ENCODE measurements at places on chromosomes 5 and 9.
A peak's percentile ranks its signal among the peaks of the same experiment; 100 is the strongest.

DNA sequence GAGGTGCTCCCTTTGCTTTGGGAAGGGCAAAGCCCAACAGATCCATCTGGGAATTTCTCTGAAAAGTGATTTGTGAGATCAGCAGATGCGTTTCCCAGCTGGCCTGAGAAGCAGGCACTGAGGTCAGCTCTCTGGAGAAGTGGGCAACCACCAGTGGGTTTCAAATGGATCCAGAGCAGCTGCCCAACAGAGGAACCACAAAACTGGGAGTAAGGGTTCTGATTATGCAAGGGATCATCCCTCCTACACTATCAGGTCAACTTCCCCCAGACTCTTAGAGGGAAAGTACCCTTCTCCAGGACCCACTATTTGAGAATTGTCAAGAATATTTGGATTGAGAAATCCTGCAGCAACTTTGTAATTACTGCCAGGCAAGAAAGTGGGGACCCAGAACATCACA is 21.7 kb downstream of the CCL28 start:
- DNase-seq: no peak

DNA sequence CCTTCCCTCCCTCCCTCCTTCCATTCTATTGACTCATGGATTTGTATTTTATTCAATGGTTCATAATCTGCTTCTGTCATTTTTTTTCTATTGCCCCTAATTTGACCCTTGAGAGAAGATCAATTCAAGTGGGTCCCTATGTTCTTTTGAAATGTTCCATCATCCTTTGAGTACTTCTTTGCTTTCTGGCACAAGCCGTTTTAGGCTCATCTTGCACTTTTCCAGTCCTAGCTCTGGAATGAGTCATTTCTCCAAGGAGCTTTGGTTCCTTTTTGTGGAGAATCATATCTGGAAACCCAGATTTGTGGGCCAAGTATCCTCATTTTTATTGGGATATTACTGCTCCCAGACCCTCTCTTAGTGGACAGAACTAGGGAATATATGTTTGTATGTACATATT is 126.8 kb upstream of the PTPN3 start:
- no peak for DNase-seq

DNA sequence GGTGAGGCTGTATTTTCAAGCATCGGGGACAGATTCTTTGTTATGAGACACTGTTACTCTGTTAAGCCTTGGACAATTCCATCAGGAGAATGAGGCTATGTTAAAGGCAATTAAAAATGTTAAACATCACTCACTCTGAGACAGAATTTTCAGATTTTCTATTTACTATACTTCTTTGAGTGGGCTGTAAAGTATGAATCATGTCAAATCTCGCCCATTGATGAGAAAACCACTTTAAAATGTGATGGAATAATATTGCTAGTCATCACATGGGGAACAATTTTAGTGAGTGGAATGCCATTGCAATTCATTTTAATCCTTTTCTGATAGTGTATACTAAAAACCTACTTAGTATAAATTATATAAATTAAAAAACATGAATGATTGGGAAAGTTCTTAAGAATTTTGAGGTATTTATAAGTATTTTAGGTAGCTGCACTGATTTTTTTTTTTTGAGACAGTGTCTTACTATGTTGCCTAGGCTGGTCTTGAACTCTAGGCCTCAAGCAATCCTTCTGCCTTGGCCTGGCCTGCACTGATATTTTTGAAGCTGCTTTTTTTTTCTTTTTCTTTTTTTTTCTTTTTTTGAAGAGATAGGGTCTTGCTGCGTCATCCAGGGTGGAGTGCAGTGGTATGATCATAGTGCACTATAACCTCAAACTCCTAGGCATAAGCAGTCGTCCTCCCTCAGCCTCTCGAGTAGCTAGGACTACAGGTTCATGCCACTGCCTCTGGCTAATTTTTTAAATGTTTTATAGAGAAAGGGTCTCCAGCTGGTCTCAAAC is 73.2 kb downstream of the KIAA1958 start:
- no peak for DNase-seq

DNA sequence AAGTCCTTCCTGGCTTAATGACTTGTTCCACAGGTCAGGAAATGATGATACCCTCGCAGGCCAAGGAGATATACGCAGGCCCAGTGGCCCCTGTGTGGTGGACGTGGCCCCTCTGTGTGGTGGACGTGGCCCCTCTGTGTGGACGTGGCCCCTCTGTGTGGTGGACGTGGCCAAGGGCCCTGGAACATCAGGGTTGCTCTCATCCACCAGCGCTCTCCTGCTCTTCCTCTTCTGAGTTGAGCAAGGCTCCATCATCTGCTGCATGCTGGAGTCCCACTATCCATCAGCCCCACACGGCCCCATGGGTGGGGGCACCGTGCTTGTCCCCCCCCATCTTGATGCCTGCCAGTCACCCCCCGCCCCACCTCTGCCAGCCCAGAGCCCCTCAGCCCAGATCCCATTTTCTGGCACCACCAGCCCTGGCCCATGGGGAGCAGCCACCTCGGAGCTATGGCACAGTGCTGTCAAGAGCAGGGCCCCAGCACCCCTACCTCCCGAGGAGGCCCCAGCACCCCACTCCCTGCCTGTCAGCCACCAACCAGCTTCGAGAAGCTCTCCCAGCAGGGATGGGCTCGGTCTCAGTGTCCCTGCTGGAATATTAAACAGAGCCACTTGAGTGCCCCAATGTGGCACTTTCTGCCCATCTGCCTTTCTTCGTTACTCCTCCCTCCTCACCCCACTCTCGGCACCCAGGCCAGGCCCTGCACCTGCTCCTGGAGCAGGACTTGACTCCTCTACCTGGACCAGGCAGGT is 8.1 kb downstream of the LRRC14B start:
- DNase-seq: no peak

DNA sequence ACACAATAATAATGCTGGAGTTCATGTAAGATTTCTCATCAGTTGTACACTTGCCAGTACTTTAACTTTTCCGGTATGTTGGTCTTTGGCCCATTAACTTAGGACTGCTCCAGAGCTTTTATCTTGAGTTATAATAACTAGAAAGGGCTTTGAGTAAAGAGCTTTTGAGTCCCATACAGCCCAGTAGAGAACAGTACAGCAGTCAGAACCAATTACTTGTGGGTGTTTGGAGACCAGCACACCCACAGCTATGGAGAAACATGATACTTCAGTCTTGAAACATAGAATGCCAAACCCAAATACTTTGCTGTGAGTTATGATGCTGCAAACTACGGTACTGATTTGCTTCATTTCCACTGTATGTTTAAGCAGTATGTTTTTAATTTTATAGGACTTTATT is 374.3 kb downstream of the CCDC171 start:
- no peak for DNase-seq

GRCh38 chr9:134689321-134690181 is 47.9 kb downstream of the COL5A1 start:
- DNase-seq: no peak

- DNase-seq: no peak
Observed at GRCh38 chr5:16666130-16666882, 49.5 kb upstream of the RETREG1 start.

GRCh38 chr9:4620881-4621555 is 41.1 kb upstream of the PLPP6 start:
- no peak for DNase-seq

DNA sequence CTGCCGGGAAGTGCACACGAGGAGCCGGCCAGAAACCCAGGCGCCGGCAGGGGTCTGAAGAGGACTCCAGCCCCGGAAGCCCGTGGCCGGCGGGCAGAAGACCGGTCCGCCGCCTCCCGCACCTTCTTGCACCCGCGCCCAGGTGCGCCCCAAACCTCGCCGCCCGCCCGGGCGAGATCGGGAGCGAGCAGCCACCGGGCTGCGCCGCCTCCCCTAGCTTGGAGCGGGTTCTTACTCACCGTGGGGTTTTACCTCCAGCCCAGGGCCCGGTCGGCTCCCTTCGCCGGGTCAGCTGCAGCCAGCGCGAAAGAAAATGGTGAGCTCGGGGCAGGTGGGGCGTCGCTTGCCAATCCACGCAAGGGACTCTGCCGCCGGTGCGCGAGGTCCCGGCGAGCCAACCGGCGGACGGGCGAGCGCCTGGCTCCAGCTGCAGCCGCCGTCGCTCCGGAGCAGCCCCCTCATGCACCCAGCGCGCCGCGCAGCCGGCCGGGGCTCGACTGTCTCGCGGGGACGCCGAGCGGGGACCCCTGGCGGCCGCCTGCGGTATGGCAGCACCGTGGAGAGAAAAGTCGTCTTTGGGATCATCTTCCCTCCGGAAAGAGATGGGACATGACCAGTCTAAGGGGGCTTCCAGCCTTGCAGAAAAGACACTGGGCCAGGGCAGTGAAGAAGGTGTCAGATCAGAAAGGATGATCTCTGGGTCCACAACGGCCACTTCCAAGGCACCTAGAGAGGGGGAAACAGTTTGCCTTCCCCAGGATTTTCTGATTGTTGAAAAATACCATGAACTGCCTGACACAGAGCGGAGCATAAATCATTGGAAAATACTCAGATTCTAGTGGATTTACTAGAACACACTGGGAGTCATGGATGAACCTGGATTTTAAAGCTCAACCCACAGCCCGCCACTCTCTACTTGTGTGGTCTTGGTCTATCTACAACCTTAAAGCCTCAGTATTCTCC is at the start of gene MOB3B:
Gene MOB3B (minus strand): TSS at position 499 of the 963 bp plus-strand sequence. CDS start 74,264 bp downstream, outside the sequence.
- DNase-seq: peak; percentile 73

- no peak for DNase-seq
Observed at GRCh38 chr5:126015235-126016181, 407.7 kb upstream of the GRAMD2B start.
